ENCODE measurements at places on chromosomes 1 and 21. TPM values are rescaled to one million over a fixed set of nuclear protein-coding genes. Genes with fewer than 3 reads are reported as not detected.

GRCh38 chr21:41750532-41751151 lies 16.2 kb downstream of the RIPK4 start:
- DNase-seq, result no peak

The CFHR4 gene
- not detected for total RNA-seq

The TMEM9 gene
- 30.6 TPM for total RNA-seq

The LENEP gene
- not detected for total RNA-seq

The UBXN11 gene
- total RNA-seq, result 24.9 TPM

The ZBTB8B gene
- total RNA-seq, result not detected

GRCh38 chr1:41641475-41641814 lies 157.0 kb upstream of the EDN2 start:
- DNase-seq, result peak; percentile 80

DNA sequence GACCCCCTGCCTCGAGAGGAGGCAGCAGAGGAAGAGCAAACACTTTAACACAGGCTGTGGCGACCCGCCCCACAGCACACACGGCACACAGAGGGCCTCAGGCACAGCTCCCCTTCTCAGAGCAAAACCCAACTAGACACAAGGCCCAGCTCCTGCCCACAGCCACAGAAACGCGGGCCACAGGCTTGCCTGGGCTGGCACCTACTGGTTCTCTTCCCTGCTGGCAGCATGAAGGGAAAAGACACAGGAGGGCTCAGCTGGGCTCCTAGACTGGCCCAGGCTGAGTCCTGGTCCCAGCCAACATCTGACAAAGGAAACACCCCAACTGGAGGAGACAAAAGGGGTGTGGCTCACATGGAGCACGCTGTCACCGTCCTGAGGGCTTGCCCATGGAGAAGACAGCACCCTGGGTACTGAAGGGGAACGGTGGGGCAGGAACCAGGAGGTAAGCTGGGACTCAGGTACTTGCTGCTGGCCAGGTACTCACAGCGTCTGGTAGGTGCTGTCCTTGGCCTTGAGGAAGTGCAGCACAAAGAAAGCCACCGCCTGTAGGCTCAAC lies 3.5 kb downstream of the CD164L2 start:
- no peak for DNase-seq

- DNase-seq, result no peak
These were observed 89.1 kb downstream of the CLEC20A start for GRCh38 chr1:178407655-178408054.

The SLC6A17 gene
- total RNA-seq, result 0.05 TPM

The OVAAL gene
- total RNA-seq, result not detected

DNA sequence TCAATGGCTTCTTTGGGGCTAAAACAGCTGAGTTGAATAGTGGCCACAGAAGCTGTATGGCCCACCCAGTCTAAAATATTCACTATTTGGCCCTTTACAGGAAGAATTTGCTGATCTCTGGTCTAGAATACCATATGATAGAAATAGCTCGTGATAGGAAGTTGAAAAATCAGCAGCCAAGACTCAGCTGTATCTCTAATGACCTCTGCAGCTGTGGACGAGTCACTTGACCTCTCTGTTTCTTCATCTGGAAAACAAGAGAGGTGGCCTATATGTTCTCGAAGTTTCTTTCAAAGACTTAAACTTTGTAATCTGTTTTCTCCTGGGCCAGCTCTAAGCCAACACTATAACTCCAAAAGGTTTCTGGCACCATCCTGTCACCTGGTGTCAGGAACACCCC lies 129.2 kb downstream of the ZBTB18 start:
- no peak for DNase-seq

The GBP7 gene
- 0.11 TPM for total RNA-seq

DNA sequence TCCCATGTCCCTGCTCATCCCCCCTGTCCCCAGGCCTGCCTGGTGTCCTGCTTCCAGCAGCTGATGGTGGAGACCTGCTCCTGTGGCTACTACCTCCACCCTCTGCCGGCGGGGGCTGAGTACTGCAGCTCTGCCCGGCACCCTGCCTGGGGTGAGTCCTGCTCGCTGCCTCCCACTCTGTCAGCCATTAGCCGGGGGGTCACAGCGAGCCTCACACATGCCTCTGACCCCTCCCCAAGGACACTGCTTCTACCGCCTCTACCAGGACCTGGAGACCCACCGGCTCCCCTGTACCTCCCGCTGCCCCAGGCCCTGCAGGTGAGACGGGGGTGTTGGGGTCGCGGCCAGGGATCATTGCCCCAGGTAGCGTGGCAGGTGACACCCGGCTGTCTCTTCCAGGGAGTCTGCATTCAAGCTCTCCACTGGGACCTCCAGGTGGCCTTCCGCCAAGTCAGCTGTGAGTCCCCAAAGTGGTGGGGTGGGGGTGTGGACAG lies 10.0 kb downstream of the SCNN1D start:
- peak; percentile 76 for DNase-seq

The DNAI4 gene
- total RNA-seq, result 1.7 TPM

The B3GALT5 gene
- total RNA-seq, result not detected

DNA sequence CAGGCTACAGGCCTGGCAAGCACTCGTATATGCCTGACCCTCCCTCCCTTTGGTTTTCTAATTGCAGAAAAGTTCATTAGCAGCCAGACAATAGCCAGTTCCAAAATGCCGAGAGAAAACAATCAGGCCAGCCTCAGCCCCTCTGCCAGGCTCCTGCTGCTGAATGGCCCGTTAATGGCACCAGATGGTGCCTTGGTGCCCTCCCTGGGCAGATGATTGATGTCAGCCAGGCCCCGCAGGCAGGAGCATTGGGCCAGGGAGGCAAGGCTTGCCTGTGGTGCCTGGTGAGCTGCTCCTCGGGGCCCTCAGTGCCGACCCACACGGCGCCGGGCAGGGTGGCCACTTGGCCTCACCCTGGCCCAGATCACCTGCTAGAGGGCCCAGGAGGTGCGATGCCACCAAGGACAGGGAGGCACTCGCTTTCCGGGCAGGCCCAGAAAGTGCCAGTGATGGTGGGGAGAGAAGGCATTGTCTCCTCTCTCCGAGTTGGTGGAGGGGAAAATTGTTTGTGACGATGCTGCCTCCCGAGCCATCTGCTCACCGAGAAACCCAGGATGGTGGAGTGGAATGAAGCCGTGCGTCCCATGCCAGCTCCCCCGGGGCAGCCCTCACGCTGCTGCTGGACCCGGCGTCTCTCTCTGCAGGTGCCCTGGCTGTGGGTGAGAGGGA lies 28.1 kb downstream of the QSOX1 start:
- DNase-seq, result no peak

The PADI2 gene
- total RNA-seq, result not detected

The DPYD gene
- 10.8 TPM for total RNA-seq

DNA sequence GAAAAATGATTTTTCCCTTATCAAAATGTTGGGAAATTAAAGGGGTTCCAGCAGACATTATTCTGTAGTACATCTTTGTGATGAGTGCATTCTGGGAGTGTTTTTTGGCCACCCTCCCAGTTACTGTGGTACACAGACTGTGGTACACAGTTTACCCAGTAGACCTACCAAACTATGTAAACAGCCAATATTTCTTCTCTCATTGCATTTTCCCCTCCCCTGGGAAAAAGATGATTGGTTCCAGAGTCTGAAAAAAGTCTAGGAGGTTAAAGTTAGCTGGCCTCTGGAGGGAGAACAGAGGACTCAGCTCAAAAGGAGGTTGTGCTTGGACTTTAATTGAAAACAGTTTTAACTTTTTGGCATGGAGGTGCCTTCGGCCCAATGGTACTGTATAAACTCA lies 42.5 kb downstream of the PGM1 start:
- no peak for DNase-seq

GRCh38 chr1:47870480-47870879 lies 126.7 kb downstream of the TRABD2B start:
- no peak for DNase-seq

The INSRR gene
- total RNA-seq, result 0.54 TPM

The EDARADD gene
- 3.0 TPM for total RNA-seq

The RGS4 gene
- total RNA-seq, result not detected

The FTCD gene
- 0.85 TPM for total RNA-seq

DNA sequence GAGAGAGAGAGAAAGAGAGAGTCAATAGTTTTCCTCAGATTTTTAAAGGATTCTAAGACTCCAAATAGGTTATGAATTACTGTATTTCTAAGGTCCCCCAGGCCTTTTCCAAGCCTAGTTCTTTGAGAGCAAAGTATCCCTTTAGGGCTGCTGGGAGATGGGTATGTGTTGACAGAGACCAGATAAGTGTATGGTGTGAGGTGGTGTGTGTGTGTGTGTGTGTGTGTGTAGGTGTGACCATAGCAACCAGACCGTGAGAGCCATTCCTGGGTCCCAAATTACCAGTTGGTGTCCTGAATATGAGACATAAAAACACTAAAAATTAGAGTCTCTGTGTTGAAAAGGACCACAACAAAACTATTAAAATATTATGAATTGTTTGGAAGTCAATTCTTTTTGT lies 41.7 kb upstream of the DNAJC6 start:
- no peak for DNase-seq

The FAM89A gene
- total RNA-seq, result 14.2 TPM

- no peak for DNase-seq
These were observed 62.0 kb downstream of the MRPS6 start for GRCh38 chr21:34135330-34135729.

DNA sequence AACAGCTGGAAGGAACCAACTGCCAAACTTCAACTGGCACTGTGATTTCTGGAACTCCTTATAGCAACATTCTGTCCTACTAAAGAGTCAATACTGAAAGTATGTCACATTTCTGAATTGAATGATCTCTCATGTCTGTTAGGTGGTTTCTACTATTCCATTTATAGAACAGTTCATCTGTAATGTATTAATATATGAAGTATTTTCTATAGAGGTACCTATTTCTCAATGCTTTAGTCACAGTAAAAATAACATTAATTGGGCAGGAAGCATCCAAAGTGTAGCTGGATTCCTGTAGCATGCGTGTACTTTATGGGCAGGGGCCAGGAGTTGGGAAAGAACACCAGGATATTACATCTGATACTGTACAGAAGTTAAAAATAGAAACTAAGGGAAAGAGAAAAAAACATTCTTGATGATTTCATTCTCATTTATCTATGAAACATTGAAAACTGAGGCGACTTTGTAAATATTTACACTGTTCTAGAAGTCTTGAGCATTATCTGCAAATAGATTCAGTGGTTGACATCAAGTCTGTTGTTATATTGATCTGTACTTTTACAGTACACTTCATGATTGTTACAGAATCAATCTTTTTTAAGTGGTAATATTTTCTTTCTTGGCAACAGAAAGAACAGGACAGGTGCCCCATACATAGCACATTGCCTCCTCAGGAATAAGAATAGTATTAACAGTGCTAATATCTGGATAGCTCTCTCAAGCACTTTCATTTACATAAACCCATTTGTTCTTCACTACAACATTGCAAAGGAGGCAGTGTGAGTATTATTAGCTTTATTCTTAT lies 6.2 kb upstream of the ZNF281 start:
- no peak for DNase-seq

The CFAP126 gene
- not detected for total RNA-seq

- peak; percentile 71 for DNase-seq
These were observed 26.4 kb downstream of the MEGF6 start for GRCh38 chr1:3584915-3585314.

The PLA2G2C gene
- total RNA-seq, result 0.29 TPM

- no peak for DNase-seq
These were observed 36.4 kb downstream of the TTC39A start for GRCh38 chr1:51293898-51294515.

GRCh38 chr1:205497351-205497750 lies 7.1 kb upstream of the CDK18 start:
- no peak for DNase-seq

GRCh38 chr1:219582296-219582695 lies 30.6 kb downstream of the ZC3H11B start:
- no peak for DNase-seq

DNA sequence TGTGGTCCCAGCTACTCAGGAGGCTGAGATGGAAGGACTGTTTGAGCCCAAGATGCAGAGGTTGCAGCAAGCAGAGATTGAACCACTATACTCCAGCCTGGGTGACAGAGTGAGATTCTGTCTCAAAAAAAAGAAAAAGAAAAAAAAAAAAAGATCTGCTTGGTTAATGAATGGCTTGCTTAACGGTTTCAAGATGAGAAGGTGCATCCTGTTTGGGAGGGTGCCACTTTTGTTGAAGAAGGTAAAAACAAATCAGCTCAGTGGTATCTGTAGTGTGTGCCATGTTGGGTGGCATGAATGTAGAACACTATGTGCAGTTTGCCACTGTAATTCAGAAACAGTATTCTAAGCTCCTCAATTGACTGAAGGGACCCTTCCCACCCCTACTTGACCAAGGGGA lies 94.9 kb upstream of the ETV3 start:
- no peak for DNase-seq

GRCh38 chr1:61310057-61310456 lies 227.7 kb downstream of the NFIA start:
- no peak for DNase-seq

DNA sequence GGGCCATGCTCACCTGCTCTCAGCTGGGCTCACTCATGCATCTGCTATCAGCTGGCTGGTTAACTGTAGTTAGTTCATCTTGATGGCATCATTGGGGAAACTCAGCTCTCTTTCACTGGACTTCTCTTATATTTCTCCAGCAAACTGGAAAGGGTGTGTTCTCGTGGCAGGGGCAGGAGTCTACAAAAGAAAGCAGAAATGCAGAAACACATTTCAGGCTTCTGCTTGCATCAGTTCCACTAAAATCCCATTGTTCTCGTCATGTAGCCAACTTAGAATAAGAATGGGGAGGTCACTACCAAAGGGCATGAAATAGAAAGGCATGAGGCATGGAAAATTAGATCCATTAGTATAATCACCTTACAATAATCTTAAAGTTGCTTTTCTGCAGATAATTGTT lies 207.3 kb downstream of the NRIP1 start:
- no peak for DNase-seq

DNA sequence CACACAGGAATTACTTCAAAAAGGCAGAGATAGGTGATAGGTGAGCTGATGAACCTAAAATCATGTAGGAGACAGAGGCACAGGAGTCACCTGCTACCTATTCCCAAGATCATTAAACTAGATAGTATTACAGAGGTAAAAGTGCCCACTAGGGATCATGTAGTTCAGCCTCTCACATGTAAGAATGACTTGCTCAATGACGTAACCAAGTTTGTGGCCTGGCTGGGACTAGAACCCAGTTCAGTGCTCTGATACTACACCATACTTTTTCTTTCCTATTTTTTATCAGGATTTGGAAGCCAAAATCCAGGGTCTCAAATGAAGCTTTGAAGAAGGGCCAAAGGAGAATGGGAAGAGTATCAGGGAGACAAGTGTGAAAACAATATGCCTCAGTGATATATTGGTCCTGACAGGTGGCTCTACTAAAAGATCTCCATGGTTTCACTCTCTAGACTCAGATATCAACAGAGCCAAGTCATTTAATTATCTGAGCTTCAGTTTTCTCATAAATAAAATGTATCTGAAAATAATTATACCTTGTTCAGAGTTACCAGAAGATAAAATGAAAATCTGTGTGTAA lies 87.3 kb upstream of the SLFNL1 start:
- DNase-seq, result no peak

The ITGB2 gene
- total RNA-seq, result 340 TPM

The GNAT2 gene
- total RNA-seq, result 0.81 TPM

- peak; percentile 33 for DNase-seq
These were observed 17.6 kb downstream of the RIT1 start for GRCh38 chr1:155893389-155894142.

GRCh38 chr21:37819372-37819771 lies 96.9 kb downstream of the KCNJ6 start:
- no peak for DNase-seq
